ENCODE measurements at places on chromosomes 5 and 9.
A peak's percentile ranks its signal among the peaks of the same experiment; 100 is the strongest.

DNA sequence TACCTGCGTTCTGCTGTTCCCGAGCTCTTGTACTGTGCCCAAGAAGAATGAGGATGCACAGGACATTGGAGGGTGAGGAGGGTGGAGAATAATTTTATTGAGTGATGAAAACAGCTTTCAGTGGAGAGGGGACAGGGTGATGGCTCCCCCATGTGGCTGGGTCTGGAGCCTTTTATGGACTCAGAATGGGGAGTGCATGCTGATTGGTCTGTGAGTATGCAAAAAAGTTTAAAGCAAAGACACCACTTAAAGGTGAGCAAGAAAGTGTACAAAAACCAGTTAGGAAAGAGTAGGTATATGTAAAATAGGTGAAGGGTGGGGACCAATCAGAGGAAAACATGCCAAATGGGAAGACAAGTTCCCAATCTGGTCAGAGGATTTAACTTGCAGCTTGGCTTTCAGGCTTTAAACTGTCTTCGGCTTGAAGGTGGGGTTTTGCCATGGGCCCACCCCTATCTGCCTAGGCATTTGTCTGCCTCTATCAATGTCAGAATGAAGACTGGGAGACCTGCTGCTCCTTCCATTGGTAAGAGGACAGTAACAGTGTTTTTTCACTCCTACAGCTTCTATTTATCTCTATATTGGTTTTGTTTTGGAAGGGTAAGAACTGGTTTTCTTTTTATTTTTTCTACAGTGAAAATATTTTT, 118.0 kb upstream of the RAI14 start:
- DNase-seq = no peak

DNA sequence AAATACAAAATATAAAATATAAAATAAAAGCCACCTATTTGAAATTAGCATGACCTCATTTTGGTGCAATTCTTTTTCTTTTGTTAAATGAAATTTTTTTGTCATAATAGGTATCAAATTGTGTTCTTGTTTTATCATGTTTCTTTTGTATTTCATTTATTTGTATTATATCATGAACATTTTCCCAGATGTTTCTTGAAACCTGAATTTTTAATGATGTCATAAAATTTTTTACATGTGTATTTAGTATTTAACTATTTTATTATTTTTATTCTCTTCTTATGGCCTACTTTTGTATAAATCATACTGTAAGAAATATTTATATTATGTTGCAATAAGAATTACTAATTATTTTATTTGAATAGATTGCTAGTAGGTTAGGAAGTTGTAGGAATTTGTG, 361.7 kb downstream of the TMEM161B start:
- no peak for DNase-seq

- no peak for DNase-seq
Measured at GRCh38 chr5:159414021-159414420, 83.7 kb upstream of the IL12B start.

- peak; percentile 32 for DNase-seq
Measured at GRCh38 chr5:175809531-175810121, 61.8 kb upstream of the CPLX2 start.

GRCh38 chr9:12425878-12426864, 267.0 kb upstream of the TYRP1 start:
- no peak for DNase-seq

- no peak for DNase-seq
Measured at GRCh38 chr5:2505217-2505616, 246.3 kb downstream of the IRX2 start.
